ENCODE measurements at places on chromosomes 2 and 18. TPM values are rescaled to one million over a fixed set of nuclear protein-coding genes. Genes with fewer than 3 reads are reported as not detected.

The ARHGAP15 gene
- not detected for total RNA-seq

The AQP12B gene
- not detected for total RNA-seq

The SERPINB13 gene
- not detected for total RNA-seq

The PLA2R1 gene
- total RNA-seq, result 25.2 TPM

The GTF2A1L gene
- total RNA-seq, result 0.74 TPM

The RTTN gene
- 10.6 TPM for total RNA-seq

The DYNAP gene
- total RNA-seq, result not detected

The RNF152 gene
- total RNA-seq, result 76.5 TPM

The CTDP1 gene
- total RNA-seq, result 36.1 TPM
